Fibroblast of skin of left biceps (primary cell): ENCODE measurements at places on chromosomes 3 and 15.

GRCh38 chr15:36810656-36811449 is 231.4 kb downstream of the CDIN1 start:
- DNase-seq = no peak

GRCh38 chr3:186004209-186004608 is 66.4 kb upstream of the TRA2B start:
- DNase-seq = no peak

DNA sequence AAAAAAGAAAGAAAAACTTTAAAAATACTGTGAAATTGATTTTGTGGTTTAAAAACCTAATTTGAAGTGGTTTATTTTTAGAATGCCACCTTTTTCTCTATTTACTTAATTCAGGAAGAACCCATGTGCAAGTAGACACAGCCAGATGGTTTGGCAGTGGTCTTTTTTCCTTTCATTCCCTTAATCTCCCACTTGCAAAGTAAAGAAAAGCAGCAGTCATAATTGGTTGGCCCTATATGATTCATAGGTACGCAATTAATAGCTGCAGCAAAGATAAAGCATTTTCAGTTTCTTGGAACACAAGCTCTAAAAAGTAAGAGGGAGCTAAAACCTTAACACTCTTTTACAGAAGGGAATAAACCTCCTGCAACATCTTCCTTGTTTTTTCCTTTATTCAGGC is 115.3 kb downstream of the MECOM start:
- DNase-seq = no peak

DNA sequence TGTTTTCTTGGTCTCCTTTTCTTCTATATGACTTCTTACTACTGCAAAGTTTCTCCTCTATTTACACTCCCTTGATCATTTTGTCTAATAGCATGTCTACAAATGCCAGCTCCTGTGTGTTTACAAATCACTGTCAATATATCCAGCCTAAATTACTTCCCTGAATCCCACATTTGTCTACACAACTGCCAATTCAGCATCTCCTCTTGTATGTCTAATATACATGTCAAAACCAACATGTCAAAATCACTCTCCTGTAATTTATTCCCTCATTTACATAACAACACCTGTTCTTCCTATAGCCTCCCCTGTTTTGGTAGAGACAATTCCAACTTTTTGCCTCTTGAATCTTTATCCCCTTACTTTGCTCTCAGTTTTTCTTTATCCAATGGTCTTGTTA is 359.3 kb downstream of the PLOD2 start:
- no peak for DNase-seq
